ENCODE measurements at places on chromosomes 1 and 21.

DNA sequence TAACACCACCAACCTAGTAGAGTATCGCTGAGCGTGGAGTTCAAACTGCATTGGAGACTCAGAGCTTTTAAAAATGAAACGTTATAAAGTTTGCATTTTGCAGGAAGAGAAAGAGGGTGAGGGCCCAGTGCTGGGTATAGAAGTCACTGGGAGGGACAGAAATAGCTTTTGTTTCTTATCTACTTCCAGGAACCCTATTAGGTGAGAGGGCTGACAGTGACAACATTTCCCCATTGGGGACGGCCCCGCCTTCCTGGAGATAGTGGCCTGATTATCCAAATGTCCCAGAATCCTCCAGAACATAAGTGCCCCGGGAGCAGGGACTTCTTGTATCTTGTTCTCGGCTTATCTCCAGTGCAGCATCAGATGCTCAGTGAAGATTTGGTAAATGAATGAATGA lies 574.9 kb downstream of the PTPRU start:
- no peak for DNase-seq

DNA sequence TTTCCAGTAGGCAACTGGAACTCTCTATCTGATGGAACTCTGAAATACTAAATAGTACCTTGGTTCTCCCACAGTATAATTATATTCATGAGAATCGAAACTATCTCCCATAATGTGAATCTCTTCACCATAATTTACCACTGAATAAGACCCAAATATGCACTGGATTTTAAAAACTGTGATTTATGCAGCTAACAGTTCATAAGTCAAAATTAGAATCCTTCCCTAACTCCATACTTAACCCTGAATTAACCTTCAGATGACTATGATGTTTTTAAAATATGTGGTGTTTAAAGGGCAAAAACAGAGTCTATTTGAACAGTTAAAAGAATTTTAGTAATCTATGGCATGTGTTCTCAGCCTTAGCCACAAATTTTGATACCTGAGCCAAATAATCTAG lies 22.9 kb upstream of the SLC44A3 start:
- no peak for DNase-seq

GRCh38 chr21:16863908-16864307 lies 648.9 kb upstream of the CXADR start:
- no peak for DNase-seq

GRCh38 chr21:25577424-25578055 lies 29.7 kb downstream of the MRPL39 start:
- no peak for DNase-seq

- no peak for DNase-seq
These were observed 4.8 kb downstream of the KCNA2 start for GRCh38 chr1:110601332-110601731.

DNA sequence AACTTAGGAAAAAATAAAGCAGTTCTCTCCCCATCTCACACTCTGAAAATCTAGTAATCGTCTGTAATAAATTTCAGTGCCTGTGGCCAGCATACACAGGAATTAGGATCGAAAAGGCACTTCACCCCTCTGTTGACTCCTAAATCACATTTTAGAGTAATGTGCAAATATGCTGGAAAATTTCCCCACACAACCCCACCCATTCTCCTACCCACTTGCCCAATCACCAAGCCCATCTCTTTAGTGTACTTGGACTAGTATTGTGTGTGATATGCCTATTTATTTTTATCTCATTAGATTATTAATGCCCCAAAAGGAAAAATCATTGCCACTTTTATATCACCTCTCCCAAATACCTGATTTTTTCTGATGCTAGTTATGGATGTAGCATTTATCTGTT lies 323.3 kb downstream of the ASTN1 start:
- DNase-seq: no peak

DNA sequence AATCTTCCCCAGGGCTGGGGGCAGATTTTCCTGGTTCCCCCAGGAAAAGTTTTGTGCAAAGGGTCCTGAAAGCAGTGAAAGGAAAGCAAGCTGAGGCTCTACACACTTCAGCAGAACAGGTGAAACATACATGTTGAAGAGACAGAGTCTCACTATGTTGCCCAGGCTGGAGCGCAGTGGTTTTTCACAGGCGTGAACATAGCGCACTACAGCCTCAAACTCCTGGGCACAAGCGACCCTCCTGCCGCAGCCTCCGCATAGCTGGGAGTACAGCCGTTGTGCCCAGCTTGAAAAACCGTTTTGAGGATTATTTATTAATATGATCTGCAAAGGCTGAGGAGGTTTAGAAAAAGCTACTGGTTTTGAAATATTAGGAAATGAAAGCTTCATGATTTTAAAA lies 11.8 kb downstream of the PRDM15 start:
- DNase-seq: no peak

DNA sequence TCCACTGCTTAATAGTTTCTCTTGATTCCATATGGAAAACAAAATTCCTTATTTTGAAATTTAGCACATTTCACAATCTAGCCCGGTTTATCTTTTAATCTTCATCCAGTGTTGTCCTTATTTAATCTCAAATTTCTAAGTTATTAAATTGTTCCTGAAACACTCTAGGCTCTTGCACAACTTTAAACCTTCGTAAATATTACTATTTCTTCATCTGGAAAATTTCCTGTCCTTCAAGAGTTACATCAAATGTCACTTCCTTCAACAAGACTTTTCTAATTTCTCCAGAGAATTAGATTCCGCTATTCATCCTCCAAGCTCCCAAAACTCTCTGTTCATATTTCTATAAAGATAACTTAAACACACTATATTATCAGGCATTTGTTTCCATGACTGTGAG lies 6.5 kb downstream of the FMO5 start:
- DNase-seq: no peak

DNA sequence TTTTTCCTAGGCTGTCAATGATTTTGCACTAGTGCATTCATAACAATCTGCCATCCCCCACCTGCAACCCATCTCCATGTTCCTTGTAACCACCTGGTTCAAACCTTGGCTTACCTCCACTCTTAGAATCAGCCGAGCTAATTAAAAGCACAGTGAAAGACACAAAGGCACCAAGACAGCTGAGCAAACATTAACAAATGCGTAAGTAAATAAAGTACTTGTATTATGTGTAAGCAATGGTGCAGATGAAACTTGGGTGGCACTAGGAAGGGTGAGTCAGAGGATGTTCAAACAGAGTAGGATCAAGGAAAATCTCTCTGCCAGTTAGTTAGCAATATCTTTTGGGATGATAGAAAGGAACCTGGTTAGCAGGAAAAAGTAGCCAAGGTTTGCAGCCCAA lies 5.1 kb upstream of the FOXJ3 start:
- peak; percentile 58 for DNase-seq

DNA sequence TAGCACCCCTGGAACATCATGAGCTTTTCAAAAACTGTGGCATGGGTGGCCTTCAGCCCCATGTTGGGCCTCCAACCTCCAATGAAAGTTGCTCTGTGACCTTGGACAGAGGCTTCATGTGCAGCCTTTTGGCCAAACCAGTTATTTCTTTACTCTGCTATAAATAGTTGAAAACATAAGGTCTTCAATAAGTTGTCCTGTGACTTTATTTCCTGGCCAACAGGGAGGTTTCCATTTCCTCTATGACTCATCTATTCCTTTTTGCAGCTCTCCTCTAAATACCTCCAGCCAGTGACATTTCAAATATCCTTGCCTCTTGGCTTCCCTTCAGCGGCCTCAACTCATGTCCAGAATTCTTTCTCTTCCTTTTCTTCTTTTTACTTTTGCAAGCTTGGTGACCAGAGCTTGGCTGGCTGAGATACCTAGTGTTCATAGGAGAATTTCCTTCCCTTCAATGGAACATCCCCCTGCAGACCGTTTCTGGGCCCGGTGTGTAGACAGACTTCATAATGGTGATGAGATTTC lies 22.7 kb upstream of the TRIM67 start:
- peak; percentile 62 for DNase-seq

GRCh38 chr1:2314273-2314802 lies 77.0 kb downstream of the MORN1 start:
- DNase-seq: peak; percentile 83

DNA sequence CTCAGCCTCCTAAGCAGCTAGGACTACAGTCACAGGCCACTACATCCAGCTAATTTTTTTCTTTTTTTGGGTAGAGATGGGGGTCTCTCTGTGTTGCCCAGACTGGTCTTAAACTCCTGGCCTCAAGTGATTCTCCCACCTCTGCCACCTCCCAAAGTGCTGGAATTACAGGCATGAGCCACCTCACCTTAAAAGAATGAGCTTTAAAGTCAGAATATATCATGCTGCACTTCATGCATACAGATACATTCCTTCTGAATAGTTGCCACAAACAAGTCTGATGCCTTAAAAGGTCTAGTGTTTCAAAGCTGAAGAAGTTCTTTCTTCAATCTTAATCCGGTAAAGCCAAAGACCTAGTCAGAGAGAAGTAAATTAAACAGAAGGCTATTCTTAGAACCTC lies 23.8 kb upstream of the CPLANE2 start:
- peak; percentile 52 for DNase-seq

- DNase-seq: peak; percentile 12
These were observed 39.8 kb downstream of the RIMS3 start for GRCh38 chr1:40625476-40626382.

GRCh38 chr1:150406483-150406882 lies 42.5 kb downstream of the RPRD2 start:
- DNase-seq: no peak

- DNase-seq: no peak
These were observed 7.6 kb downstream of the APOBEC4 start for GRCh38 chr1:183645531-183645930.

DNA sequence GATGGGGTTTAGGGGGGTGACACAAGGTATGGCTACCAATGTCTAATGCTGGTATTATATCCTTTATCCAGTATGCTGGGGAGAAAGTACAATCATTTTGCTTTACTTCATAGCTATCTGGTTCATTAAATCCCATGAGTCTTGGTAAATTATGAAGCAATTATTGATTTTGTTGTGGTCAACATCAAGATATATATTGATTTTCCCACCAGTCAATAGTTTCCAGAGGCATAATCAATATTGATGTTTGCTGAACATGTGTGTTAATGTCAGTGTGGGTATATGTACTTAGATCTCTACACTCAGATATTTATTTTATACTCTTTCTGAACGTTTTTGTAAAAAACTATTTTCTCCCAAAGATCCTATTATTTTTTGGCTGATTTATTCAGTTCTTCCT lies 155.5 kb downstream of the BACH1 start:
- no peak for DNase-seq

- no peak for DNase-seq
These were observed 45.1 kb downstream of the PGBD5 start for GRCh38 chr1:230381049-230381467.

- no peak for DNase-seq
These were observed 534.3 kb upstream of the OLFM3 start for GRCh38 chr1:102531036-102531435.

DNA sequence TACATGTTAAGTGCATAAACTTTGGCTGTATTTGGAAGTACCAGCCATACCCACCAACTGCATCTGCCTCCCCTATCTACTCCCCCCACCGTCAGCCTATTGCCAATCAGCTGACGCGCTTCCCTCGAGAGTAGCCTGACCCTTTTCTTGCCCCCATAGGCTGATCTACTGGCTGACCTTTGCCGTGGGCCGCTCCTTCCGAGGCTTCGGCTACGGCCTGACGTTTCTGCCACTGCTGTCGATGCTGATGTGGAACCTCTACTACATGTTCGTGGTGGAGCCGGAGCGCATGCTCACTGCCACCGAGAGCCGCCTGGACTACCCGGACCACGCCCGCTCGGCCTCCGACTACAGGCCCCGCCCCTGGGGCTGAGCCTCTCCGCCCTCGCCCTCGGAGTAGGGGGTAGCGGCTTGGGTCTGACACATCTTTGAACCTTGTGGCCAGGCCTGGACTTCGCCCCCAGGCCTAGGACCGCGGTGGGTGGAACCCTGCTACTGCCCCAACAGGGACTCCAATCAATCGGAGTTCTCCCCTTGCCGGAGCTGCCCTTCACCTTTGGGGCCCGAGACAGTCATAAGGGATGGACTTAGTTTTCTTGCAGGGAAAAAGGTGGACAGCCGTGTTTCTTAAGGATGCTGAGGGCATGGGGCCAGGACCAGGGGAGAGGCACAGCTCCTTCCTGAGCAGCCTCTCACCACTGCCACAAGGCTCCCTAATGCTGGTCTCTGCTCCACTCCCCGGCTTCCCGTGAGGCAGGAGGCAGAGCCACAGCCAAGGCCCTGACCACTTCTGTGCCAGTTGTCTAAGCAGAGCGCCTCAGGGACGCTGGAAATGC lies 4.0 kb downstream of the GLMP start:
- DNase-seq: peak; percentile 88

GRCh38 chr21:39014747-39015146 lies 168.5 kb downstream of the PSMG1 start:
- DNase-seq: peak; percentile 99

DNA sequence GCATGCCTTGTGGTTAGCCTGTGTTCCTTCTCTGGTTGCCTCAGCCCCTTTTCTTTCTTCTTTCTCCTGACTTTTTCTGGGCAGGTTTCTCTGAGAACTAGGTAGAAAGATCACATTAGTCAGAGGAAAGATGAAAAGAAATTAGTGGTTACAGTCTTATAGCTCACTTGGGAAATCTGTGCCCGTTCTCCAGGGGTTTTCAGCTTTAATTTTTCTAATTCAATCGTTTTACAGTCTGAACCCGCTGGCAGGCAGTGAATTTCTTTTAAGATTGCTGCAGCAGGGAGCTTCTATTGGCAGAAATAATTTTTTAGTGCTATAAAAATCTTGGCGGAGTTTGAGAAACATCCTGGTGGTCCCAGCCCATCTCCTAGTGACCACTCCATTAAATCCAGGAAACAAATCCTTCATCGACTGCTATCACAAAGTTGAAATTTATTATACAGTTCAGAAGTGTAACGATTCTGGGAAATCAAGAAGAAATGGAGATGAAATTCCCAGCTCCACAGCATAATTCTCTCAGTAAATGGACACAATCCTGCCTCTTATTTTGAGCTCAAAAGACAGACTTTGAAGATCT lies 113.1 kb downstream of the PCP4 start:
- DNase-seq: no peak

- no peak for DNase-seq
These were observed 27.8 kb downstream of the PLEKHA6 start for GRCh38 chr1:204331847-204332487.

GRCh38 chr1:36450270-36450918 lies at the start of gene OSCP1:
Gene OSCP1, minus strand, starts transcription at chr1:36450451. Its CDS starts 82 bp downstream, at chr1:36450369.
- DNase-seq: peak; percentile 96

GRCh38 chr1:42931911-42932422 lies 26.7 kb downstream of the SLC2A1 start:
- DNase-seq: no peak

Measured in mesenchymal stem cell (in vitro differentiated cells and primary cell).